Activated CD4-positive, alpha-beta T cell treated with anti-CD3 and anti-CD28 coated beads, Interleukin-2, amount 50 U/mL, for 24 hours (primary cell): ENCODE measurements at places on chromosomes 5 and 9.

DNA sequence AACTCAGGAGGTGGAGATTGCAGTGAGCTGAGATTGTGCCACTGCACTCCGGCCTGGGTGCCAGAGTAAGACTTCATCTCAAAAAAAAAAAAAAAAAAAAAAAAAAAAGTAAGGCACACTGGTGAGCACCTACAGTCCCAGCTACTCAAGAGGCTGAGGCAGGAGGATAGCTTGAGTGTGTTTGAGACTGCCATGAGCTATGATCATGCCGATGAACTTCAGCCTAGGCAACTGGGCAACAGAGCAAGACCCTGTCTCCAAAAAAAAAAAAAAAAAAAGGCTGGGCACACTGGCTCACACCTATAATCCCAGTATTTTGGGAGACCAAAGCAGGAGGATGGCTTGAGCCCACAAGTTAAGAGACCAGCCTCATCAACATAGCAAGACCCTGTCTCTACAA is 20.3 kb downstream of the UIMC1 start:
- DNase-seq, result no peak

DNA sequence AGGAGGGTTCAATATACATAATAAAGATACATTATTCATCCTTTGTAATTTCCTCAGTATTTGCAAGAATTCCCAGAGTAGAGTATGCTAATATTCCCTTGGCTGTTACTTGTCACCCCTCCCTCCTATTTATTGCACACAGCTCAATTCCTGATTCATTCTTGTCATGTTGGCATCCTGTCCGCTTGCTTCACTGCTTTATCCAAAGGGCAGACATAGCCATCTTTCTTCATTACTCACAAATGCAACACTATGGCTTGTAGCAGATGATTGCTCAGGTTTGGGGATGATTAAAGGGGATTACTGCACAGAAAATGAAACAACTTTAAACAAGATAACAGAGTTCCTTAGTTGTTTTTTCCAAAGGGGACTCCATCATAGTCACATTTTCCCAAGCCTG is 1.2 kb upstream of the IL33 start:
- no peak for DNase-seq

GRCh38 chr9:108244686-108245085 is 611.1 kb downstream of the ACTL7B start:
- no peak for DNase-seq

GRCh38 chr5:64788156-64788555 is 19.4 kb downstream of the CWC27 start:
- no peak for DNase-seq

- no peak for DNase-seq
Measured at GRCh38 chr5:67065237-67065636, 131.4 kb downstream of the CD180 start.

GRCh38 chr5:44568519-44568918 is 179.3 kb upstream of the FGF10 start:
- DNase-seq, result no peak

DNA sequence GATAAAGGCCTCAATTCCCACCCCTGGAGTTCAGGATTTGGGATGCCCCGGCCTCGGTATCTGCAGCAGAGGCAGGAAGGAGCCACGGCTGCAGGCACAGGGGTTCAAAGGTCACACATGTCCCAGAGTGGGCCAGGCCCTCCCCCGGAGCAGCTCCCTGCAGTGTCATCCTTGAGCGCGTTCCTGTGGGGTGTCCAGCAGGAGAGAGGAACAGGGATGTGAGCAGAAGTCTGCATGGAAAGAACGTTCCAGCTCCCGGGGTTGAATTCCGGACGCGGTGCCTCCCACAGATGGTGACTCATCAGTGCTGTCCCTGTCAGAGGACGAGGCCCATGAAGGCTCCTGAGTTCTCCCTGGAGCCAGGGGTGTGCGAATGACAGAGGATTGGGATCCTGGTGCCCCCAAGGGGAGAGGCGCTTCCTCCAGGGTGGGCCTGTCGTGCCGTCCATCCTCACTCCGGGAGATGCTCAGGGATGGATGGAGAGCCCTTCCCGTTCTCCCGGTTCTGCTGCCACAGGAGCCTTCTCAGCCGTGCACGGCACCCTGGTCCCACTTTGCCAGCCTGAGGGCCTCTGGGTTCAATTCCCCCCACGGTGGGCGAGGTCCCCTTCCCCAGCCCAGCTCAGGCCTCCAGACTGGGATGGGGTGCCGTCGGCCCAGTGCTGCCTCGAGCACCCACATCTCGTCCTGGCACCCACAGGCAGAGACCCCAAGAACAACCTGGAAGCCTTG is 3.1 kb downstream of the LCN1 start:
- DNase-seq, result no peak

- DNase-seq, result no peak
Measured at GRCh38 chr5:111968459-111968858, 211.5 kb upstream of the NREP start.

DNA sequence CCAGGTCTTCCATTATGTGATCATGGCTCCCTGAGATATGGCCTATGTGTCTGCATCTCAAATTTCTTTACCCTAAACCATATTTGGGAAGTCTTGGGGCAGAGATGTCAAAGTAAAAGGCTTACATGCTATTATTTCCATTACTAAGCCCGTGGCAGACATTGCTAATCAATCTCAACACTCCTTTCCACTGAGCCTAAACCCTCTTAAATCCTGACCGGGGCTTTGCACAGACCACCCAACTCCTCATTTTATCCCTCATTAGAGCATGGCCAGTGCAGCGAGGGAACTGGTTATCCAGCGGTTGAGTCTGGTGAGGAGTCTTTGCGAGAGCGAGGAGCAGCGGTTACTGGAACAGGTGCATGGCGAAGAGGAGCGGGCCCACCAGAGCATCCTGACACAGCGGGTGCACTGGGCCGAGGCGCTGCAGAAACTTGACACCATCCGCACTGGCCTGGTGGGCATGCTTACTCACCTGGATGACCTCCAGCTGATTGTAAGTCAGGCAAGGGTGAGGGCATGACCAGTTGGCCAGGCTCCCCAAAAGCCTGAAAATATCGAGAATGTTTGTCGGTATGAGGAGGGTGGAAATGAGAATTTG is 11.0 kb downstream of the BSPRY start:
- no peak for DNase-seq

GRCh38 chr5:138632900-138633489 is 57.8 kb upstream of the HSPA9 start:
- DNase-seq, result no peak

- DNase-seq, result no peak
Measured at GRCh38 chr5:133354323-133355185, 257.8 kb downstream of the FSTL4 start.

GRCh38 chr5:172498431-172499129 is 44.3 kb upstream of the SH3PXD2B start:
- no peak for DNase-seq

DNA sequence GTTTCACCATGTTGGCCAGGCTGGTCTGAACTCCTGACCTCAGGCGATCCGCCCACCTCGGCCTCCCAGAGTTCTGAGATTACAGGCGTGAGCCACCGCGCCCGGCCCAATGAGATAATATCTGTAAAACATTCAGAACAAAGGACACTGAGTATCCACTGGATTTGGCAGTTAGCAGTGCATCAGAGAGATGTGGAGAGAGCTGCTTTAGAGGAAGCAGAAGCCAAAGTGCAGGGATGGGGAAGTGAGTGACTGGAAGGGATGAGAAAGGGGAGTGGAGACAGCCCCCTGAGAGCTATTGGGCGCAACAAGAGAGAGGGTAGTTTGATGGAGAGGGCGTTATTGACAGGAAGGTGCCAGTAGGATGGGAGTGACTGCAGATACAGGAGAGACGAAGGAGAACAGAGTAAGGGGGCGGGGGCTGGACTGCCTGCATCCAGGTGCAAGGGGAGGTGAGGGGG is 157.5 kb upstream of the SHB start:
- DNase-seq, result no peak

DNA sequence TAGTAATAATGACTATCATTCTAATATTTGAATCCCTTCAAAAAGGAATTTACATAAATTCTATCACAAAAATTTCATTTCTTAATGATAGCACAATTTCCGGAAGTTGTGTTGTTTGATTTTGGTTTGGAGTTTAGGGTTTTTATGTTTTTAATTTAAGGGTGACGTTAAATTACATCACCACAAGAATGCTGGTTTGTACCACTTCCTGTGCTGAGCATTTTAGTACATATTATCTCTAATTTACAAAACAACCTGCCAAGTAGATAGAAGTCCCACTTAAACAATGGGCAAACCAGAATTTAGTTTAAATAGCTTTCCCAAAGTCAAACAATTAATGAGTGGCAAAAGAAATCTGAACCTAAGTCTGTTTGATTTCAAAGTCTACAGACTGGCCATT is 63.4 kb downstream of the DENND1A start:
- no peak for DNase-seq

- no peak for DNase-seq
Measured at GRCh38 chr9:137673886-137674285, 55.1 kb downstream of the EHMT1 start.

GRCh38 chr9:105070176-105070575 is 142.2 kb upstream of the ABCA1 start:
- DNase-seq, result no peak

DNA sequence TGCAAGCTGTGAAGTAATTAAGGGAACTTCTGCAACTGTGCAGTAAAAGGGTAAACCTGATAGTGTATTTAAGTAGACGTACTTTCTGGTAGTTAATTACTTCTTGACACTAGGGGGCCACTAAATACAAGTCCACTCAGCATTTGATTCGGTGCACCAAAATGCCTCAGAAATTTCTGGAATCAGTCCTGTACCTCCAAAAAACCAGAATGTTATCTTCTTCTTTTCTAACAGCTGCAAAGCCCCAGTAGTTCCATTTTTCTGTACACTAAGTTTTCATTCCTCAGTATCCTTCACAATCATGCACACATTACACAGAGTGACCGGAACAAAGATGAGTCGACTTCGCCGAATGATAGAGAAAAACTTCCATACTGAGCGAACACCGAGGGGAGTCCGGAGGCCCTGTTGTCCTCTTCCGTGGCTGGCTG is 484 bp downstream of the GFM2 start:
- DNase-seq, result no peak

DNA sequence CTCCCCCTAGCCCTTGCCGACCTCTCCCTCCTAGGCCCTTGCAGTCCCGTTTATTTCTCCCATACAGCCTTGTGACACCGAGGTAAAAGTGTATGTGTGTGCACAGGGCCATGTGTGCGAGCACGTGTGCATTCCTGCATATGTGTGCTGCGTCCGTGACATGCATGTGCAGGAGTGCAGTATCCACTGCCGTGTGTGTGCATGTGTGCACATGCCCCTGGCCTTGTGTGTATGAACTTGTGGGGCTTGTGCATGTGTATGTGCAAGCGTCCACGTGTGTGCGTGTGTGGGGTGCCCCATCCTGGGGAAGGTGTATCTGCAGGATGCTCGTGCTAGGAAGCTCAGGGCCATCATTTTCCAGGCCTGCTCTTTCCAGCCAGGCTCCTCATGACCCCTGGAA is 6.6 kb downstream of the AK1 start:
- DNase-seq, result no peak

DNA sequence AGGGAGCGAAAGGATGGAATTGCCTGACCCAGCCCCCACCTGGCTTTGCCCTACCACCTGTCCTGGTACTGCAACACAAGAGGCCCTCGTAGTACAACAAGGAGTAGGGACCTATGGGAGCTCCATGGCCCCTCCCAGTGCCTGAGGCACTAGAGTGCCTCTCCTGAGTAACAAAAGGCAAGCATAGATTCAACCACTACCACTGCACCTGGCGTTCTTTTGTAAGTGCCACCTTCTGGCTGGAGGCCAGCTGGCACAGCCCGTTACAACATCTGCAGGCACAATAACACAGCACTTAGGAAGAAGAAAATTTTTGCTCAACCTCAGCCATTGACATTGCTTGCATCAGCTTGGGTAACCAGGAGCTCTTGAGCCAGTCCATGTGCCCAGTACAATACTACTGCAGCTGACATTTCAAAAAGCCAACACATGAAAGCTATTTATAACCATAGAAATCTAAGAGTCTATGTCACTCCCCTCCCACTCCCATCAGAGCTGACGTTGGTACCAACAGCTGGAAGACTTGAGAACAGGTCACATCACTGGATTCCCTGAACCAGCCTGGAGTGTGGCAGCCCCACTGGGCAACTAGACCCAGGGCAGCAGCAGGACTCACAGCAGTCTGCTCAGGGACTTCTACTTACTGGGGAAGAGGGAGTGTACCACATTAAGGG is 17.7 kb upstream of the FAM174A start:
- DNase-seq, result no peak

DNA sequence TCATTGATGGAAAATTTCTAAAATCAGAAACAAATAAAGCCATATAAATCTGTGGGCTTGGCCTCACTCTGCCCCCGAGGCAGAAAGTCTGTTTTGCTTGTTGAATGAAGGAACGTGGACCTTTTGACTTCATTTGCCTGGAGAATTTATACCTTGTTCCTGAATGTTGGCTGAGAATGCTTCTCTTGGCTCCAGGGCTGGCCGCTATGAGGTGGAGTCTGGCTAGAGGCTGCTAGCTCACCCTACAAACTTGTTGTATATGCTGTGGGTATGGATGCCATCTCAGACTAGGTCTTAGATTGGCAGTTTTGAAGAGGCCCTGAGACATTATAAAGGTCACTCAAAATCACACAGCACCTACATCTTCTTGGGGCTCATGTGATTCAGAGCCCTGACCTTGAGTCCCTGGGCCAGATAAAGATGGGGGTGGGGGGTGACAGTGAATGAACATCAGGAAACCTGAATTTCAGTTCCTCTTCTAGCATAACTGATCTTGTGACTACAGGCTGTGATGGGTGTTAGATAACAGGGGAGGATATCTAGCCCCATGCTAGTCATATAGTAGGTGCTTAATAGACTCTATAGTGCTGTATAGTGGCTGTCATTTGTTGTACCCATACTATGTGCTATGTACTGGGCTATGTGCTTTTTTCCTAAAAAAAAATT is 2.8 kb downstream of the GM2A start:
- DNase-seq, result no peak
